ENCODE measurements at places on chromosomes 11 and 22. TPM values are rescaled to one million over a fixed set of nuclear protein-coding genes. Genes with fewer than 3 reads are reported as not detected.

FOLH1 gene
- total RNA-seq: 0.40 TPM

TEX12 gene
- total RNA-seq: 0.43 TPM

IL17REL gene
- 0.22 TPM for total RNA-seq

MPEG1 gene
- not detected for total RNA-seq

SPTBN2 gene
- total RNA-seq: 40.0 TPM

UBQLN3 gene
- total RNA-seq: not detected

TMPRSS4 gene
- total RNA-seq: not detected

AIFM3 gene
- not detected for total RNA-seq

EHF gene
- not detected for total RNA-seq

MPPED1 gene
- total RNA-seq: not detected

NCAM1 gene
- 0.40 TPM for total RNA-seq

APBB1 gene
- 40.4 TPM for total RNA-seq

NLRP6 gene
- total RNA-seq: not detected

CCDC157 gene
- total RNA-seq: 0.93 TPM

OR52E8 gene
- not detected for total RNA-seq

KREMEN1 gene
- 1.1 TPM for total RNA-seq

PLAAT2 gene
- total RNA-seq: not detected

GVQW3 gene
- total RNA-seq: 2.8 TPM

CCDC87 gene
- total RNA-seq: 0.50 TPM

SULT4A1 gene
- 0.53 TPM for total RNA-seq

RASD2 gene
- not detected for total RNA-seq

PAAF1 gene
- 8.9 TPM for total RNA-seq

APOL5 gene
- total RNA-seq: not detected

SLC7A4 gene
- total RNA-seq: not detected

MOGAT2 gene
- not detected for total RNA-seq

MS4A12 gene
- total RNA-seq: not detected

SLC22A8 gene
- not detected for total RNA-seq

IL10RA gene
- not detected for total RNA-seq

PRR33 gene
- not detected for total RNA-seq

KRTAP5-6 gene
- total RNA-seq: not detected

ACR gene
- 0.80 TPM for total RNA-seq

KRTAP5-10 gene
- not detected for total RNA-seq

RHOD gene
- total RNA-seq: 5.2 TPM

All from thoracic aorta endothelial cell (primary cell).